Skin of body (tissue), 3 donors: ENCODE measurements at places on chromosomes 3 and 15.

DNA sequence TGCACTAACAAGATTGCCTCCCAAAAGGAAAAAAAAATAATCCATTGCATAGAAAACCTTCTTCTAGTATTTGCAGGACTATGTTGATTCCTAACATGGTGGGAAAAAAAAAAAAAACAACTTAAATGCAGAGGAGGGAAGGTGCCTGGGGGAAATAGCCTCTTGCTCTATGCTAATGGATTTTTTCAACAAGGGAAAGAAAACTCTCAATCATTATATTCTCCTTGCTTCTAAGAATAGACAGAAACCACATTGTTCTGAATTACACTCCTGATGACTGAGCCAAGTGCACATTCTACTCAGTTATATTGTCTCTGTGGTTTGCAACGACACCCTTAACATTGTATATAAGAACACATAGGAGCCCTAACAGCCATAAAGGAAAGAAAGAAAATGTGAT lies 760.2 kb downstream of the NAALADL2 start:
- DNase-seq, result no peak

GRCh38 chr15:69095274-69095673 lies 65.2 kb upstream of the GLCE start:
- no peak for DNase-seq

- no peak for DNase-seq
These were observed 10.9 kb upstream of the CD200R1L start for GRCh38 chr3:112857526-112857925.

GRCh38 chr15:64071931-64072765 lies 21.5 kb downstream of the CIAO2A start:
- DNase-seq, result no peak

- DNase-seq, result no peak
These were observed 36.3 kb upstream of the FBXL22 start for GRCh38 chr15:63560741-63561448.

GRCh38 chr15:63156755-63157117 lies 541 bp downstream of the RPS27L start:
- peak; percentile 57 for DNase-seq

DNA sequence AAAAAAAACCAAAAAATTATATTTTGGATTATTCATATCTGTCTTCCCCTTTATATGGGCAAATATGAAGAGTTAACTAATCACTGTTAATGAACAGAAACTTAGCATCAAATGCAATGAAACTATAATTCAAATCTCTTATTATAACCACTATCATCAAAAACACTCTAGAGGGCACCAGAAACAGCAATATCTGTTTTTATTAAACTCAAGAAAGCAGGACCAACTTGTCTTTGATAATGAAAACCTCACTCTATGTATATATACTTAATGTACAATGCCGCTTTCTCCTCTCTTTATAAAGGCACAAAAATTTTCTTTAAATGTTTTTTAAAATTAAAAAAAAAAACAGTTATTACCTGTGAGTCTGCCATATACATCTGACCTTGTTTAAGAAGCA lies 92.7 kb downstream of the UACA start:
- no peak for DNase-seq

DNA sequence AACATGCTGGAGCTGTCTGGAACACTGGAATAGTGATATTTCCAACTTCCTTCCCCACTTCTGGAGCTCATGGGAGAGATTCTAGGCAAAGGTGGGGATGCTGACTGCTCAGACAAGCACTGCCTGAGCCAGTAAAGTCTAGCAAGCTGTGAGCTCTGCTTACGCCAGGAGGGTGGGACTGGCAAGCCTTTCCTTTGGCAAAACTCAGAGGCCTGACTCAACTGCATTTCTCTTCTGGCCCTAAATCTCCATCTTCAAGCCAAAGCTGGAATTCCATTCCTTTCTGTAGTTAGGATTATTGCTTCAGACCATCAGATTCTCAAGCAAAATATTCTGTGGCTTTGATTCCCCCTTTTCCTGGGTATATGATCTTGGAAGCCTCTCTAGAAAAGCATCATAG lies 20.3 kb upstream of the EPB42 start:
- peak; percentile 76 for DNase-seq

- DNase-seq, result peak; percentile 33
These were observed 11.8 kb downstream of the XXYLT1 start for GRCh38 chr3:195259154-195259474.

GRCh38 chr15:77179541-77179998 lies 108.7 kb upstream of the TSPAN3 start:
- no peak for DNase-seq

- no peak for DNase-seq
These were observed 27.1 kb downstream of the IL20RB start for GRCh38 chr3:136984837-136985236.

- DNase-seq, result no peak
These were observed 43.0 kb upstream of the SLC41A3 start for GRCh38 chr3:126126811-126127431.

DNA sequence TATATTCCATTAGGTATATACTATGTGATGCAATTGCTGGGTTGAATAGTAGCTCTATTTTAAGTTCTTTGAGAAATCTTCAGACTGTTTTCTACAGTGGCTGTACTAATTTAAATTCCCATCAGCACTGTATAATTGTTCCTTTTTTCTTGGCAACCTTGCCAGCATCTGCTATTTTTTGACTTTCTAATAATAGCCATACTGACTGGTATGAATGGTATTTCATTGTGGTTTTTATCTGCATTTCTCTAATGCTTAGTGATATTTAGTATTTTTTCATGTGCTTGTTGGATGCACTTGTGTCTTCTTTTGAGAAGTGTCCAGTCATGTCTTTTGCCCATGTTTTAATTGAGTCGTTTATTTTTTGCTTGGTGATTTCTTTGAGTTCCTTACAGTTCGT lies 145.1 kb upstream of the PLSCR5 start:
- DNase-seq, result no peak

DNA sequence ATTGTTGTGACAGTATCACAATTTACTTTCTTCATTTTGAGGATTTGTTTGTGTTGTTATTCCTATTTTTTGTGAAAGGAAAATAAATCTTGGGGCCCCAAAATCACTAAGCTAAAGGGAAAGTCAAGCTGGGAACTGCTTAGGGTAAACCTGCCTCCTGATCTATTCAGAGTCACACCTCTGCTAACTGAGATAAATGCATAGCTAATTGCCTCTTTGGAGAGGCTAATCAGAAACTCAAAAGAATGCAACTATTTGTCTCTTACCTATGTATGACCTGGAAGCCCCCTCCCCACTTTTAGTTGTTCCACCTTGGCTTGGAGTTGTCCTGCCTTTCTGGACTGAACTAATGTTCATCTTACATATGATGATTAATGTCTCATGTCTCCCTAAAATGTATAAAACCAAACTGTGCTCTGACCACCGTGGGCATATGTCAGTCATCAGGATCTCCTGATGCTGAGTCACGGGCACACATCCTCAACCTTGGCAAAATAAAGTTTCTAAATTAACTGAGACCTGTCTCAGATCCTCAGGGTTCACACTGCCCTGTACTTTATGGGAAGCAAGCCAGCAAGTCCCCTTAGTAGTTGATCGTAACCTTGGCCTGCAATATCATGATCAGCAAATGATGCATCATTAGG lies 523.2 kb upstream of the GOLIM4 start:
- no peak for DNase-seq

- no peak for DNase-seq
These were observed 291.5 kb upstream of the ARHGEF26 start for GRCh38 chr3:153829606-153830170.

DNA sequence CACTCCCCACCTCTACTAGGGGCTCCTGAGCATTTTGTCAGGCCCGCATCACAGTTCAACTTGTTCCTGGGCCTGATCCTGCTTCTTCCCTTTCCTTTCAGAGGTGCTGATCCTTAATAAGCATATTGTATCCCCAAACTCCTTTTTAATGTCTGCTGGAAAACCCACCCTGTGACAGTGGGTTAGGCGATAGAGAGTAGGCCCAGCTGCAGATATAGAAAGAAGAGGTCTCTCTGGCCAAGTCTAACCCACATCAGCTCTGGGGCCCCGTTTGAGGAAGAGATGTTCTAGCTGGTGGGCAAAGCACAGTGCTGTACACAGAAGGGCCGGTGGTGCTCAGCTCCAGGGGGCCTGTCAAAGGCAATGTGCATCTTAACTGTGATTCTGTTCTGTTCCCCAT lies 34.3 kb upstream of the ST6GAL1 start:
- no peak for DNase-seq

DNA sequence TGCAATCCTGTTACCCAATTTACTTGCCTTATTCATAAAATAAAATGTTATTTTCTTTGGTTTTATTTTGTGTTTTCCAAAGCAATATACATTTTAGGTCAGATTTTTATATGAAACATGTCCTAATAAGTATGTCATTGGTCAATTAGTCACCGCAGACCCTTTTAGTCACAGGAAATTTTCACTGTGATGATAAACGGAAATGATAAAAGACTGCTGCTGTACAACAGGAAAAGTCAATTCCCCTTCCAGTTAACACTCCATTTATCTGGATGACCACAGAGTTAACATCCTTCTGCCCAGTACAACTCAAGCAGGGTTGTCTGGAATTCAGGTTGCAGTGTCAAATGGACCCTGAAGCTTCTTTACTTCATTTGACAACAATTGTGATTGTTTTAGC lies 175.2 kb downstream of the LSAMP start:
- no peak for DNase-seq

DNA sequence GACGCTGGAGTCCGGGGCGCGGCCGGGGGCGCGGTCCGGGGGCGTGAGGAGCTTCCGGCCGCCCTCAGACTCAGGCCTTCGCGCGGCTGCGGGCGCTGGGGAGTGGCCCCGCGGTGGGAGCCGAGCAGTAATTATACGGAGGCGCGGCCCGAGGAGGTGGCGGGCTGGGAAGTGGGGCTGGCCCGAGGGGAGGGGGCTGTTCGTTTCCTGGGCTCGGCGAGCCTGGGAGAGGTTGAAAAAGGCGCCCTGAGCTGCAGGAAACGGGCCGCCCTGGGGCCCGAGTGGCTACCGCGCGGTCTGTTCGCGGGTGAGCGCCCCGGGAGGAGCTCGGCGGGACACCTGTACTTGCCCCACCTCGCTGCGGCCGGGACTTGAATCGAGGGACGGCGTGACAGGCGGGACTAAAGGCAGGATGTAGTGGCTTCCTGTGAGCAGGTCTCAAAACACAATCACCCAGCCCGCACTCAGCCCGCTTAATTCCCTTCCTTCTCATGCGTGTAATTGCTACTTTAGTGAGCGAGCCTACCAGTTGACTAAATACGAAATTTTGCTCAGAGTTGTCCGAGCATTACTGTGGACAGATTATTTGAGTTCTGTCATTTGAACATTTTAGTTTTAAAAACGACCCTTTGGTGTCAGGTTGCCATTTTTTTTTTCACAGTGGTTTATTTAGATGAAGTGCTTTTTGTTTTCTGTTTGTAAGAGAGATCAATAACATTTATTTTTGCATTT lies 860 bp downstream of the RASA2 start:
- DNase-seq, result peak; percentile 72

- no peak for DNase-seq
These were observed 213.1 kb downstream of the RPLP1 start for GRCh38 chr15:69665641-69666111.

GRCh38 chr3:56796202-56796601 lies 5.5 kb downstream of the ARHGEF3 start:
- DNase-seq, result no peak

DNA sequence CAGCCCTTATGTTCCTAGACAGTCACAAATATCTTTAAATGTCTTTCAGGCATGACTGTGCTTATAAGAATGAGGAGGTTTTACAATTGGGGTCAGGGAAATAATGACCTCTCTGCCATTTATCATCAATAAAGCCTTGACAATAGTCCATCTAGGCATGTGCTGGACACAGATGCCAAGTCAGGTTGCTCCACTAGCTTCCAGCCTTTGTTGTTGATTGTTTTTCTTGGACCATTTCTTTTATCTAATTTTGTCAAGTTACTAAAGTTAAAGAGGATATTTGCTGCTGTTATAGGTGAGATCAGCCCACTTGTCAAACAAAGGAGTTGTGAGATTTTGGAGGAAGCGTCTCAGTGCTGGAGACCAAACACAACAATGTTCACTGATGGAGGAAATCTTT lies 628.0 kb downstream of the ROBO2 start:
- DNase-seq, result no peak
